Cardiac muscle cell (in vitro differentiated cells and primary cell): ENCODE measurements at places on chromosomes 3 and 15.
A peak's percentile ranks its signal among the peaks of the same experiment; 100 is the strongest.

DNA sequence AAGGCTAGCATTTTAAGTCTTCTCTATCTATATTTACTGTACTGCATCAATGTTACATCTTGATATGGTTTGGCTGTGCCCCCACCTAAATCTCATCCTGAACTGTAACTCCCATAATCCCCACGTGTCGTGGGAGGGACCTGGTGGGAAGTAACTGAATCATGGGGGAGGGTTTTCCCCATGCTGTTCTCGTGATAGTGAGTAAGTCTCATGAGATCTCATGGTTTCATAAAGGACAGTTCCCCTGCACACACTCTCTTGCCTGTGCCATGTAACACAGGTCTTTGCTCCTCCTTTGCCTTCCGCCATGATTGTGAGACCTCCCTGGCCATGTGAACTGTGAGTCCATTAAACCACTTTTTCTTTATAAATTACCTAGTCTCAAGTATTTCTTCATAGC, 161.5 kb downstream of the TBC1D5 start:
- no peak overlapping the region for H3K27ac ChIP-seq
- DNase-seq = no peak
- peaks cover 12% of the 10 kb centered on the region for H3K4me1 ChIP-seq
- no peaks in the 10 kb centered on the region for H3K27me3 ChIP-seq
- H3K4me3 ChIP-seq = no peak overlapping the region
- no peaks in the 10 kb centered on the region for H3K36me3 ChIP-seq

GRCh38 chr3:155748611-155749365, 3.9 kb upstream of the PLCH1 start:
- H3K4me1 ChIP-seq = peaks cover 7% of the 10 kb centered on the region
- no peak overlapping the region for H3K4me3 ChIP-seq
- DNase-seq = no peak

DNA sequence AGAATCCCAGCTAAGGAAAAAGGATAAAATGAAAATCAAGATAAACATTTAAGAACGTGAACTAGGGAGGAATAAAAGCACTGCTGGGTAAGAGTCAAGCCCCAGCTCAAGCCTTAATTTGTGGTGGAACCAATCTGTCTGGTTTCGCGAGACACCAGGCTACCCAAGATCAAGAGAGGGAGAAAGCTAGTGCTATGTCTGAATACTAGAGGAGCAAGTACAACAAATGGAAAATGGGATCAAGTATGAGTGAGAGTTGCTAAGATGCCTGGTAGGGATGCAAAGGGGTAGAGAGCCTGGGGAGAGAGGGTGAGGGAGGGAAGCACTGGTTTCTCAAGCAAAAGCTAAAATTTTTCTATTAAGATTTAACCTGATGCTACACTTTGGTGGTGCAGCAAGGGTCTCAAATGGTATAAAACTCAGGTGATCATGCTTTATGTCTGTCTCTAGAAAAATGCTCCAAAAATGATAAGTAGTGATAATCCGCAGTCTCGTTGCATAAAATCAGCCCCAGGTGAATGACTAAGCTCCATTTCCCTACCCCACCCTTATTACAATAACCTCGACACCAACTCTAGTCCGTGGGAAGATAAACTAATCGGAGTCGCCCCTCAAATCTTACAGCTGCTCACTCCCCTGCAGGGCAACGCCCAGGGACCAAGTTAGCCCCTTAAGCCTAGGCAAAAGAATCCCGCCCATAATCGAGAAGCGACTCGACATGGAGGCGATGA, 1.7 kb upstream of the SETD5 start:
- DNase-seq = peak; percentile 16
- no peaks in the 10 kb centered on the region for H3K27me3 ChIP-seq
- peak overlapping the region; percentile 88 for H3K4me3 ChIP-seq
- H3K4me1 ChIP-seq = peaks cover 25% of the 10 kb centered on the region

DNA sequence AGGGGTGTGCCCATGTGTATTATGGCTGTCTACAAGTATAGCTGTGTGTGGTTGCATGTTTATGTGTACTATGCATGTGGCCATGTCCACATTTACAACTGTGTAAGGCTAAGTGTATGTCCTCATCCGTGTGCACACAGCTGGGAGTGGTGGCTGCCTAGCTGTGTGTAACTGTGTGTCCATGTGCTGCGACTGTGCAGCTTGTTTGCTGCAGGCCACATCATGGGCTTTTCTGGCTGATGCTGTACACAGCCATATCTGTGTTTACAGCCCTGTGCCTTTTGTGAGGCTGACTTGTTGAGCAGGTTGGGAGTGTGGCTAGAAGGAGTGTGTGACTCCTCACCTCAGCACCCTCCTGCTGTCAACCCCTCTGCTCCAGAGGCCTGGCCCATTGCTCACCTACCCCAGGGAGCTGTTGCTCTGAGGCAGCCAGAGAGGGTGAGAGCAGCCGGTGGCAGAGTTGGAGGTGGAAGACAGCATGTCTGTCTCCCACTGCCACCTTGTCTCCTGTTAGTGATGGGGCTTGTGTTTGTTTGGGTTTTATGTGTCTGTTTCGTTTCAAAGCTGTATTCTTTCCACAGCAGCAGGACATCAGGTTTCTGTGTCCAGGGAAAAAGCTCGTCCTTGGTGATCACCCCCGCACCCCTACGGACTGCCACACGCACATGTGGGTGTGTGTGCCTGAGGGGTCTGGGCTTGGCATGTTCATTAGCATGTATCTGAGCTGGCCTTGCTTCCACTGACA, 1.4 kb upstream of the GRM2 start:
- H3K4me1 ChIP-seq = no peaks in the 10 kb centered on the region
- peaks cover 24% of the 10 kb centered on the region for H3K27me3 ChIP-seq
- H3K4me3 ChIP-seq = no peak overlapping the region

DNA sequence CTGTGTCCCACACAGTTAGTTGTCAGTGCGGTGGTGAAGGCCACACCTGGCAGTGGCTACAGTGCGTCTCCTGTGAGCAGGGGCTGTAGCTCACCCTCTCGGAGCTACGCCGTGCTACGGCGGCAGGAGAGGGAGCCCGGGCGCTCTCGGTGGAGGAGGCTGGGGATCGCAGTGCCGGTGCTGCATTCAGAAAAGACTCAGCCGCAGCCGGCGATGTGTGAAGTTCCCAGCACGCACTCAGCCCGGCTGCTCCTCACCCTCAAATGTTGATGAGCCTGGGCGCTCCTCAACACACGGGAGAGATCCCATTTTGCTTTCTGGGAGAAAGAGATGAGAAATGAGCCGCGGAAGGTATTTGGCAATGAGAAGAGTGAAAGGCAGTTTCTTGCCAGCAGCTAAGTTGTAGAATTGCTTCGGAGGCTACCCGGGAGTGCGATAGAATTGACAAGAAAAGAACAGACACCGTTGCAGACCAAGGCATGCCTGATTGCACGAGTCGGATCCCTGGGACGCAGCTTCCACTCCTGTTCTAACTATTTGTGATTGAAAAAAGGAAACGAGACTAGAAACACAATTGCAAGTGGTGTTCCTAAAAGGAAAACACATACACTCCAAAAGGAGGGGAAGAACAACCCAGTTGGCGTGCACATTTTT, at the start of gene UNC13C:
Gene UNC13C, plus strand, starts transcription at position 189 of the 654 bp plus-strand sequence. CDS start 34,463 bp downstream, outside the sequence.
- peak within 1 kb of the TSS; percentile 27 for H3K4me3 ChIP-seq
- no peak within 1 kb of the TSS for H3K27ac ChIP-seq
- H3K27me3 ChIP-seq = peaks cover 45% of the 10 kb centered on the region
- H3K4me1 ChIP-seq = no peaks in the 10 kb centered on the region
- no peaks in the 10 kb centered on the region for H3K36me3 ChIP-seq

DNA sequence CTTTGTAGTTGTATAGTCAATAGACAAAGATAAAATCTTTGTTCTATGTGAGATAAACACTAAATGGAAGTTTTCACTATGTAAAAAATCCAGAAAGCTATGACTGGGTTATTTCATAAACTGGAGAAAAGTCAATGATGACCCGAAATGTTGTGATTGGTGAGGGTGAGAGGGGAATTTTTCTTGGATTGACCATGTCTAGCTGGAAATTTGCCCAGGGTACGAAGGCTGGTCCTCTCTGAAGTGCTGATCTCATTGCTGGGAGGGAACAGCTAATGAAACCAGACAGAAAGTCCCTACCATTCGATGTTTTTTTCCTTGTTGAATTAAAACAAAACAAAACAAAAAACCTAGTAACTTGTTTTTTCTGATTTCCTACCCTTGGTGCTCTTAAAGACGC, 14.3 kb downstream of the TPRG1 start:
- no peaks in the 10 kb centered on the region for H3K4me1 ChIP-seq
- H3K27ac ChIP-seq = no peak overlapping the region
- H3K4me3 ChIP-seq = no peak overlapping the region
- peak; percentile 87 for DNase-seq

DNA sequence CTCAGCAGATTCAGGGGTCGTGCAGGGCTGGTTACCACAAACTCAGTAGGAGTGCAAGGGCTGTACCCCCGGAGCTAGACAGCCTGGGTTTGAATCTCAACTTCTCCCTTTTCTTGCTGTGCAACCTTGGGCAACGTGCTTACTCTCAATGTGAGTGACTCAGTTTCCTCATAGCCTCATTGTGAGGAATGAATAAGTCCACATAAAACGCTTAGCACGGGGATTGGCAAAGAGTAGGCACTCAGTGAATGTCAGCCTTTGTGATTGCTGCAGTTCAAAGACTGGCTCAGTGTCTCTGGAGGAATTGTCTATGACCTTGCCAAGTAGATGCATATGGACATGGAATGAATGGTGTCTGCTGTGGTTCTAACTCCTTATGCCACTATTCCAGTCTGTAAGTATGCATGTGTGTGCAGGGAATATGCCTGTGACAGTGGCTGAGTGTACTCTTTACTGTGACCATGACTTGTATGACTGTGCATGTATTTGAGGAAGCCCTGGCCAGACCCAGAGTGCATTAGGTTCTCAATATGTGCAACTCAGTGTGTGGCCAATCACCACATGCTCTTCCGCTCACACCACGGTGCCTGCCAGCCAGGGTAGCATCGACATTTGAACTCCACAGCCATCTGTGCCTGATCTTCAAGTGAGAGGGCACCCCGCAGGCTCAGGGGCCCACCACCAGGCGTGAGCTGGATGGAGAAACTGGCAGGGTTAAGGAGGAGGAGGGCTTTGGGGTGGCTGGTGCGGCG, 900 bp upstream of the HYAL3 start:
- peak overlapping the region; percentile 29 for H3K4me3 ChIP-seq
- H3K27ac ChIP-seq = peak overlapping the region; percentile 70
- no peaks in the 10 kb centered on the region for H3K27me3 ChIP-seq
- peak; percentile 40 for DNase-seq
